ENCODE measurements at places on chromosomes 6 and 20.

DNA sequence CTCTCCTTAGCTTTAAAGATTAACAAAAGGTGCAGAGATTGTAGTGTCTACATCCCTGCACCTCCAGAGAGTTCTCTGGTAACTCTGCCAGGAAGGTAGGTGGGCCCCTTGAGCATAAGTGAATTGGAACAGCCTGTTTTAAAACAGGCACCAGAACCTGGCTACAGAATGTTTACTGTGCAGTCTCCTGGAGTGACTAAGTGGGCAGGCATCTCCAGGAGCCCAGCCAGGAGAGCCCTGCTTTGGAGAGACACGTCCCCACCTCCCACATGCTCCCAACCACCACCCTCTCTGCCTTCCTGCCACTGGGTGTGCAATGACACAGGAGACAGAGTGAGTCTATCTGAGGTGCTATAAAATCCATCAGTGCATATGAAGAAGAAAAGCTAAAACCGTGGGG lies 110.3 kb upstream of the EYA4 start:
- no peak for DNase-seq

DNA sequence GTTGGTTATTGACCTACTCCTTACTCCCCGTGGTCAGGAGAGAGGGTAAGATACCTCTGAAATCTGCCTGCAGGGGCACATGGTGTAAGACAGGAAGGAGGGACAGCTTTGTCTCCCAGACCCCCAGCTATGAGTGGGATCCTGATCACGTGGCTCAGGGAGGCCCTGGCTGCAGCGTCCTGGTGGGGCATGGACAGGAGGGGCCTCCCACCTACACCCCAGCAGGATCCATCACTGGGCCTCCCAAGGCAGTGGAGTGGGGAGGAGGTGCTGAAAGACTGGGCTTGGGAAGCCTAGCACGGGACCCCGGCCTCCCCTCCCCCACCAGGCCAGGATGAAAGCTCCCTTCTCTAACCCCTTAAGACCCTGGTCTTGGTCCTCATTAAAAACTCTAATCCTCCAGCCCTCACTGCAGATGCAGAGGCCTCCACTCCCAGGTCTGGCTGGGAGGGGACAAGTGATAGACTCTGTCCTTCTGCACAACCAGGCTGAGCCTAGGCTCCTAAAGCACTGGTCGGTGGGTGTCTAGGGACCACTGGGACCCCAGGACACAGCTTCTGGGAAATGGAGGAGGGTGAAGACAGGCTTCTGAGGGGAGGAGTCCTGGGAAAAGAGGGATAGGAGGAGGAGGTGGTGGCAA lies 29.6 kb upstream of the VEGFA start:
- no peak for DNase-seq

DNA sequence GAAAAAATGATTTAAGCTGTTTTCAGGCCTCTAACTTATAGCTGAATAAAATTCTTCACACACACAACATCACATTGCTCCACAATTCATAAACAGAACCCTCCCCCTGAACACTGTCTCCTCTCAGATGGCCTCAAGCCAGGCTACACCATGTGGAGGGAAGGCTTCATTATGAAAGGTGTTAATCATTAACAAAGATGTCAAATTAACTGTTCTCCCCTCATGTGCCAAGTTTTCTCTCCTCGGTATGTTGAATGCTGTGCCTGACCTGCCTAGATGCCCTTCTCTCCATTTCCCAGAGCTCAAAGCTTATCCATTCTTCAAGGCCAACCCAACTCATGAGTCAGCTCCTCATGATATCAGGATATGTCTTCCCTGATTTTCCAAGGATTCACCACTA lies 210.4 kb downstream of the GMDS start:
- DNase-seq, result no peak

- no peak for DNase-seq
These were observed 105.3 kb upstream of the BMP5 start for GRCh38 chr6:55980627-55981211.

GRCh38 chr6:166559211-166559610 lies 27.3 kb downstream of the RAMACL start:
- DNase-seq, result no peak

DNA sequence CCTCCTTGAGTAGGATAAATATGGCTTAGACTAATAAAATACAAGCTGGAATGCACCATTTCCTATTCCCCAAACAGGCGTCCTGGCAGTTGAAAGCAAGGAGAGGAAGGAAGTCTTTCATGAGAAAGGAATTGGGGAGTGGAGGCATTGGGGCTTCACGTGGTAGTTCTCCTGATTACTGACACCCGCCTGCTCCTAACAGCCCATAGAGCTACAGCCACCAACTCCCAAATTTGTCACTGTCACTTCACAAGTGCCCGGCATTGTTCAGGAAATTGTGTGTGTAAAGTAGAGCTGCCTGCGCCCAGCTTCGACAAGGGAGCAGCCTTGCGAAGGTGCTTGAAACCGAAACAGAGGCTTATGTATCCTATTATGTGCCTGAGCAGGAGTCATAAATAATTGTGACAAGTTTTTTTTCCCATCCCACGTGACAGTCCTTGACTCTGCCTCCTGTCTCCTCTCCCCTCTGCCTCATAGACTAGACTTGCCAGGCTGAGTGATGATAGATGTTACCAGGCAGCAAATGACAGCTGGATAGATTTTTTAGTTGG lies 301.7 kb upstream of the ZFP64 start:
- DNase-seq, result no peak

- DNase-seq, result no peak
These were observed 12.9 kb downstream of the IPCEF1 start for GRCh38 chr6:154343473-154344308.

GRCh38 chr6:38320358-38320757 lies 319.4 kb downstream of the BTBD9 start:
- DNase-seq, result no peak

DNA sequence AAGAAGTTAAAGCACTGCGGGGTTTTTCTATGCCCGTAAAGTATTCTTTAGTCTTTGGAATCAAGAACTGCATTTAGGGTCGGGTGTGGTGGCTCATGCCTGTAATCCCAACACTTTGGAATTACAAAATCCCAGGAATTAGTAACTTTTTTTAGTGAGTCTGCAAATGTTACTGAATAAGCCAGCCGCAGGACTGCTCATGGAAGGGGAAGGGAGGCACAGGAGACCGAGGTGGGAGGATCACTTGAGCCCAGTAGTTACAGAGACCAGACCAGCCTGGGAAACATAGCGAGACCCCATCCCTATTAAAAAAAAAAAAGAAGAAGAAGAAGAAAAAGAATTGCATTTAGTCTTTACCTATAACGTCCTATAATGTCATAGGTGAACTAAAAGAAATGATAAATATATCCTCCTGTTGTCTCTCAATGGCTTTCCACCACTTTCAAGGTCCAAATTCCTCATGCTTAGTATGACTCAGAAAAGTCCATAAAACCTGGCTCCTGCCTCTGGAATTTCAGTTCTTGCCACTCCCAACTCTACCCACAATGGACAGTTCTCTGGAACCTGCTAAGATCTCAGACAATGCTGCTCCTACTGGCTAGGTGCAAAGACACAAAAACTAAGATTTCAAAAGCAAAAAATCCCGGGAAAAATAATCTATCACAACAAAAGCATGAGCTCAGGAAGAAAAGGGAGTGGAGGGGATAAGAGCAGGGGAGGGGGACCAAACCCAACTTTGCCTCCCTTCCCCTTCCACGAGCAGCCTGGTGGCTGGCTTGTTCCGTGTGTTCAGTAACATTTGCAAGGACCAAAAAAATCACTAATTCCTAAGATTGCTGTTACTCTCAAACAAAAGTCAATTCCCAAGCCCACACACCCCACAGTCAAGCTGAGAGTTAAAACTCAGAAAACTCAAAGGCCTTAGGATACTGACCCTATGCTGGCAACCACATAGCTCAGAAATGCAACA lies 39.0 kb downstream of the B4GALT5 start:
- no peak for DNase-seq

DNA sequence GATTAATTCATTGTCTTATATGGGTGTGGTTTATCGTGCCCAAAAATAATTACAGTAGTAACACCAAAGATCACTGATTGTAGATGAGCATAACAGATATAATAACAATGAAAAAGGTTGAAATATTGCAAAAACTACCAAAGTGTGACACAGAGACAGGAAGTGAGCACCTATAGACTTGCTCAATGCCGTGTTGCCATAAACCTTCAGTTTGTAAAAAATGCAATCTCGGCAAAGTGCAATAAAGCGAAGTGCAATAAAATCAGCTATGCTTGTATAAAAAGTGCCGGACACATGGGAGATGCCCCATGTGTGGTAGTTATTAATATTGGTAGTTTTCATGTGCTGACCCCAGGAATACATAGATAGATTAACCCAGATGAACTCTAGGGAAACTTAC lies 192.6 kb downstream of the NRN1 start:
- DNase-seq, result no peak

DNA sequence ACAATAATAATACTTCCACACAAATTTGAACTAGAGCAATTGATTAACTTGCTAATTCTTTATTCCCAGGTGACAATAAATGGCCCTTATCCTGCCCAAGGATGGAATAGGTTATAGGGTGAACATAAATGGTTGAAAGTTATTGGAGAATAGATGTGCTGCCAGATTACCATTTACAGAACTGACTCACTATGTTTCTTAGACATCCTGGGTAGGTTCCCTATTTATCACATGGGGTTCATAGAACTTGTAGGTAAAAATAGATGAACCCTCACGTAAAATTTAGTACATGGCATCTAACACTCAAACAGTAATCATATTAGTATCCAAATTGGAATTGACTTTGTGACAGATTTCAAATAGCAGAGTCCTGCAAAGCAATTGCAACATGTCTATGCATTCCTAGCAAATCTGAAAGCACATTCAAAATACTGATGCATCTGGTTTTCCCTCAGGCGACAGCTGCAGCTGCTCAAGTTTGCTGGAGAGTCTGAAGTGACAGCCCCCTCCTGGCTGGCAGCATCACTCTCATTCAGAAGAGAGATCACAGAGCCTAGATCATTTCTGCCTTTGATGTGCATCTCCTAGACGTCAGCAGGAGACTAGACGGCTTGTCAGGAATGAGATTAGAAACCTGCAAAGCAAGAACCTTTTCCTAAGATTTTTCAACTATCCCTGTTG lies 80.2 kb upstream of the RNF217 start:
- DNase-seq, result no peak

- DNase-seq, result no peak
These were observed 11.7 kb downstream of the SNTA1 start for GRCh38 chr20:33431797-33432381.

DNA sequence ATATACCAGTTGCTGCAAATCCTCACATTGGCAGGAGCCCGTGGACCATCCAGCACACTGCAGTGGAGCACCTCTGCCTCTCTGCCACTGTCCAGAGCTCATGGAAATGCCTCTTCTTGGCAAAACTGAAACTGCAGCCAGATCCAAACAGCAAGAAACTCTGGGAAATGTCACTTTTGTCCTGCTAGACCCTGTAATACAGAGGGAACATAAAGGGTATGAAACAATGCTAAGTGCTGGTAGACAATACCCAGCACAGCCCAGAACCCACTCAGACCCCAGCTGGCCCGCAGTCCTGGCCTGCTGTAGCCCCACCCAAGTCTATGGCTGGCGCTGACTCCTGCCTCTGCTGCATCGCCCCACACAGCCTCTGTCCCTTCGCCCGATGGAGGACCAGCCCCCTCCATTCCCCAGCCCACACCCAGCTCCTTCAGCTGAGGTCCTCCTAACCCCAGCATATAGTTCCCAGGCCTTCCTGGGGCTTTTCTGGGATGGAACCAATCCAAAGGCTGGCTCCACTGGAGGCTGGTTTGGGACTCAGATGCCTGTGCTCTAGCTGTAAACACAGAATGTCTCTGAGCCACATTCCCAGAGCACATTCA lies 242.5 kb downstream of the LRFN2 start:
- no peak for DNase-seq

GRCh38 chr6:112235956-112236355 lies 18.4 kb downstream of the LAMA4 start:
- peak; percentile 63 for DNase-seq

- DNase-seq, result no peak
These were observed 55.3 kb upstream of the LY86 start for GRCh38 chr6:6533176-6533575.

GRCh38 chr6:162907876-162908481 lies 180.2 kb downstream of the PACRG start:
- no peak for DNase-seq

- DNase-seq, result no peak
These were observed 15.4 kb upstream of the IP6K3 start for GRCh38 chr6:33761922-33762629.

DNA sequence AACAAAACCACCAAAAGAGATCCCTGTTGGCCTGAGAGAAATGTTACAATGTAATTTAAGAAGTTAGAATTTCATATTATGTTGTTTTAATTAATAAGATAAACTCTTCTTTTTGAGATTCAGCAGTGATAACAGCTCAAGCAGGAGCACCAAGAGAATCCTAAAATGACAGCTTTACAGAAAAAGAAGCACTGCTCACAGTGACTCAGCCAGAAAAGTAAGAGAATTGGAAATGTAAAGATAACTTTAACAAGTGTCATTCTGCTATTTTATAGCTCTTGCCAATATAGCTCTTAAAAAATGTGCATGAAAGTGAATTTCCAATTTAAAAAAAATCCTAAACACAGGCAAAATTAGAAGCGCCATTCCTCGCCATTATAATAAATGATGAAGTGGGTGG lies 111.3 kb downstream of the UBE3D start:
- no peak for DNase-seq

GRCh38 chr6:135905604-135906300 lies 54.3 kb downstream of the PDE7B start:
- no peak for DNase-seq

DNA sequence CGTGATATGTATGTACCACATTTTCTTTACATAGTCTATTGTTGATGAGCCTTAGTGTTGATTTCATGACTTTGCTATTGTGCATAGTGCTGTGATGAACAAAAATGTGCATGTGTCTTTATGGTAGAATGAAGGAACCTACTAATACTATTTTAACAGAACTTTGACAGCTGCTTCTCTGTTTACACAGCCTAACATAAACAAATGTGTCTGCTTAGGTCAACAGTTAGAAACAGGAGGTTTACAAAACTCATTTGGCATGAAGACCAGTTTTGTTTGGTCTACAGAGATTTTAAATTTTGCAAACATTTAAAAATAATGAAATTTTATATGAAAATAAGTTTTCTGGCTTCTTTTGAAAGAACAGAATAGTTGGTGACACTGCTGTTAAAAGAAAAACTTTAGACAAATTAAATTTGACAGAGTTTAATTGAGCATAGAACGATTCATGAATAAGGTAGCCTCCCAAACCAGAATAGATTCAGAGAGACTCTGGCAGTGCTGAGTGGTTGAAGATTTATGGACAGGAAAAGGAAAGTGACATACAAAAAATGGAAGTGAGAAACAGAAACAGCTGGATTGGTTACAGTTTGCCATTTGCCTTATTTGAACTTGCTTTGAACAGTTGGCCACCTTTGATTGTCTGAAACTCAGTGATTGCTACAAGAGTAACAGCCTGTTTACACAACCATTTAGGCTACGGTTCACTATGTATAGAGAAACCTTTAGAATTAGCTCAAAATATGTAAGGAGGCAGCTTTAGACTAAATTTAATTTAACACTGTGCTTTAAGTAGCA lies 715.8 kb upstream of the HS3ST5 start:
- no peak for DNase-seq

GRCh38 chr20:63873477-63873971 lies 8.5 kb downstream of the TPD52L2 start:
- DNase-seq, result no peak

All from stimulated activated CD4-positive, alpha-beta T cell treated with anti-CD3 and anti-CD28 coated beads, TNF-alpha, amount 100 ng/mL, for 24 hours (primary cell).